ENCODE measurements at places on chromosomes 2 and 18.

DNA sequence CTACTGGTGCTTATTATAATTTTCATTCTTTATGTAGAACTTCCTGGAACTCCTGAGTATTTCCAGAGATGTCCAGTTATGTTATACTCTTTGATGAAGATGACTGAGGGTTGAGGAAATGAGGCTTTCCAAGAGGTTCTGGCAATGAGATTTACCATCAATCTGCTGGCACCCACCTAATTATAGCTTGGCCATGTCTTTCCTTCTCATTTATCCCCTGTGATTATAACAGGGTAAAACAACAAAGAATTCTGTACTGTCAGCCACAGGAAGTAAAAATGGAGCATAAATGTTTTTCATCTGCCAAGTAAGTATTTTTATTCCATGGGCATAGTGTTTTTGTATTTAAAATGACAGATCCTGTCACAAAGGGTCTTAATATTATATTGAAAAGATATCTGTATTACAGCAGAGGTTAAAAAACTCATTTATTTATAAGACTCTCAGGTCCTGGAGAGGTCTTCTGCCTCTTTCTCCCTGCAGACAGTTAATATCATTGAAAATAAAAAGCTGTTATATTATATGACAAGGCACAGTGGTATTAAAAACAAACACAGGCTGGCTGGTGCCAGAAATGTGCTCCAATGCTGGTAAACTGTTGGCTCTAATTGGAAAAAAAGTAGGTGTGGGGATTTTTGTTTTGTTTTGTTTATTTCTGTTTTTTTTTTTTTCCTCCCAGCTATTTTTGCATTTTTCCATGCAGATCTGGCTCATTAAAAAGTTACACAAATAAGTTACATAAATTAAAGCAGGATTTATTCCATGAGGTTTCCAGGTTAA lies 1764.1 kb upstream of the CELF4 start:
- DNase-seq: no peak

DNA sequence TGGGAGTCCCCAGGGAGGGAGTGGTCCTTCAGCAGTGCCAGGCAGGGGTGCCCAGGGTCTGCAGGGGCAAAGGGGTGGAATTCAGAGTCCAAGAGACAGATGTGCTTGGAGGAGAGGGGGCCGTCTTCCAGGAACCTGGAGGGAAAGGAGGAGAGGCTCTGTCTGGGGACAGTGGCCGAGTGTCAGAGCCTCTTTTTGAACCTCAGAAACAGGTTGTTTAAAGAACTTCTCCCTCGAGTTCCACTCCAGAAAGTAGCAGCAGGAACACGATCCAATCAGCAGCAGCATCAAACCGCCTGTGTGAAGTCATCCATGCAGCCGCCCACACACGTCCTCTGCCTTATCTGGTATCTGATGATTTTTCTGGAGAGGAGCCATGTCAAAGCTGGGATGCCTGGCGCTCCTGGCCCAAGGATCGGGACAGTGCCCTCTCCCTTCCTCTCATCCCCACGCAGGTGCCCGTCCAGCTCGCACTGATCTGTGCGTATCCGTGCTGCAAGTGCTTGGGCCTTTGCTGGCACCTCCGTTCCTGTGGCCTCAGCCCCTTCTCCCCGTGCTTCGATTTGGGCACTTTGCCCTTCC lies 205.1 kb downstream of the NDUFA10 start:
- no peak for DNase-seq

- DNase-seq: no peak
Measured at GRCh38 chr2:88897715-88898114, 206.2 kb downstream of the RPIA start.

DNA sequence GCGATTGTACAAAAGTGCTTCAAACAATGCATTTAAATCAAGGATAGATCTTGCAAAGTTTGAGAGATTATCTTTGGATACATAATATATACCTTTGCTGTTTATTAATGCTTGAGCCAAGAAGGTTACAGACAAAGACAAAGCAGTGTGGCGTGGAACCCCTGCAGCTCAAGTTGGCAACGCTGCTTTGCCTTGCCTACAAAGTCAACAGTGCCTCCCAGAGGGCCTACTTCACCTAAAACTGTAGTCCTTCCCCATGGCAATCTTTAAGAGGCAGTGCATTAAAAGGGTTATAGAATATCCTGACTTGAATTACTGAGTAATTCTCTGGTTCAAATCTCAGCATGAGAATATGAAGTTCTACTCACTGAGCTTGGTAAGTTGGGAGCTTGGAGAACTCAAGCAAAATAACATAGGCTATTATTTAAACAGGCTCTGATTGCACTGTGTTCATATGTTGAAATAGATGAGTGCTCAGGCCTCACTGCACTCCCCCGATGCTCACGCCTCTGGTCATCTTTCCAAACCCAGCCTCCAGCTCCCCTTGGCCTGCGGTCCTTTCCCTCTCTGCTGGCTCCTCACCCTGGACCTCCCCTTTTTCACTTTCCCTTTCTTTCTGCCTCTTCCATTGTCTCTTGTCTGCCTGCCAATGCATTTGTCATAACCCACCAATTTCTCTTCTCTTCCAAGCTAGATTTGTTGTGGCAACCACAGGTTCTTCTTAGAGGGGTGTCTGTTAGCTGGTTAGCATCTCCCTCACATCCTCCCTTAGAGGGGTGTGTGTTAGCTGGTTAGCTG lies 96.5 kb downstream of the MYT1L start:
- peak; percentile 33 for DNase-seq

DNA sequence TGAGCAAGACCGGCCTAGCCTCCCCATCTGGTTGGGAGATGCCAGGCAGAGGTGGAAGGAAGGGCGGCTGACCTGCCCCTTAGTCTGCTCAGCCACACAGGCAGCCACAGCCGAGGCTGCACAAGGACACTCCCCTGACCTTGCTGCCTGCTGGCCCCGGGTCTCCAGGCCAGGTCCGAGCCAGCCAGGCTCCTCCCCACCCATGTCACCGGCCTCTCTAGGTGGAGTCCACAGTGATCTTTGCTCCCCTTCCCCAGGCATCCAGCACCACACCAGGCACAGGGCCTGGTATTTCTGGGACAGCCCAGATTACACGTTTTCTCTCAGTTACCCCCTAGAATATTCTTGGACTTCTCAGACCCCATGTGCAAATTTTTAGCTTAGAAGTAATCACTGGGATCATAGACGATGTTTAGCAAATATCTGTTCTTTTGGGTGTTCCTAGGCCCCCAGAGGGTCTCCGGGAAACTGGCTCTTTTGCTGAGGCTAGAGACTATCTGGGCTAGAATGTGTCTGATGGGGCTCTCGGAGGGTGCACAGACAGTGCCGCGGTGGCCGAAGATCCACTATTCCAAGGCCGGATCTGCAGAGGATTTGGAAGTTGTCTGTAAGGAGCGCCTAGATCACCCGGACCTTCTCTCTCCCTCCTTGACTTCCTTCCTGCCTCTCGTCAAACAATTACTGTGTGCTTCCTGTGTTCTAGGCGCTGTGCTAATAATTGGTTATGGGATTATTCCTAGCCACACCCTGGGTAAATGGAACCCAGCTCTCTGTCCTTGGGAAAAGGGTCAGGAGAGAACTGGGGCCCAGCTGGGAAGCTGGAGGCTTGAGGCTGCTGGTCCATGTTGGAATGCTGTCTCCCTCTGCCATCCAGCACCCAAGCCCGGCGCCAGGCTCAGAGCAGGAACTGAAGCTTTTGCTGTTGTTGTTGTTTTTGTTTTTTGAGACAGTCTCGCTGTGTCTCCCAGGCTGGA lies 46.9 kb downstream of the ODC1 start:
- DNase-seq: no peak

- DNase-seq: no peak
Measured at GRCh38 chr2:188382107-188382506, 90.4 kb downstream of the GULP1 start.

- peak; percentile 22 for DNase-seq
Measured at GRCh38 chr2:216659276-216659675, 26.1 kb downstream of the IGFBP2 start.

DNA sequence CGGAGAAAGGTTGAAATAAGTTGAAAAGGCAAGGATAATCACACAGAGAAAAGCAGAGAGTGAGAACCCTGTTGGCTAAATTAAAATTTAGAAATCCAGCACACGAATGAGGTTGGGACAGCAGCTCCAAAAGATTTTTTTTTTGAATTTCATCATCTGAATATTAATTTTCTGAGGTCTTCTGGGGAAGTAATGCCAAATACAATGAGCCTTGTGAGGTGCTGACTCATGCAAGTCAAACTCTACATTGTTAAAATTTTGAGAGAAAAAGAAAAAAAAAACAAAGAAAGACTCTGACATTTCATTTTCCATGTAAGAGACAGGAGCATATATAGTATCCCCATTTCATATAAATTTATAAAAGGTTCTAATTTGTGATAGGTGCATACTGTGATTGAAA lies 614.2 kb upstream of the CDH2 start:
- no peak for DNase-seq

- no peak for DNase-seq
Measured at GRCh38 chr2:177207101-177207500, 5.5 kb upstream of the HNRNPA3 start.

DNA sequence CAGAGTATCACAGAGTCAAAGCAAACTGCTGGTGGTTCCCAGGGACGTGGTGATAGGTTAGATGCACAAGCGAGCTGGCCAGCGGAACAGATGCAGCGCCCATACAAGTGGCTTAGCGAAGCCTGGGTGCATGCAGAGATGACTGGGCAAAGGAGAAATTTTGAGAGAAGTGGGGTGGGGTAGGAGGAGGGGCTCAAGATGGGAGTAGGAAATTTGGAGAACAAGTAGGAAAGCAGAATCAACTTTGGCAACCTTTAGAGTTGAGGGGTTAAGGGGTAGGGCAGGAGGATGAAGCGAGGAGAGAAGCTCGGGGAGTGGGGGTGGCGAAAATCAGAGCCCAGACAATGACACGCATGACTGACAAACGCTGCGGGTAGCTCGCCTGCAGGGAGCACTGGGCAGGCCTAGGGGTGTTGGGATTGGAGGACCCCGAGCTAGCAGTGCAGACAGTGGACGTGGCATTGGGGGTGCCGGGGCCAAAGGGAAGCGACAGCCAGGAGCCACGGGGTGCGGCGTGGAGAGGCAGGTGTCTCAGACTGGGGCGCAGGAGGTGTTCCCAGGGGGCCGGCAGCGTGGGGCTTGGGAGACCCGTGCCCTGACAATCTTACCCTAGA lies 431 bp downstream of the FAM98A start:
- DNase-seq: peak; percentile 31

- DNase-seq: peak; percentile 56
Measured at GRCh38 chr2:236781933-236782816, 212.6 kb downstream of the ACKR3 start.

DNA sequence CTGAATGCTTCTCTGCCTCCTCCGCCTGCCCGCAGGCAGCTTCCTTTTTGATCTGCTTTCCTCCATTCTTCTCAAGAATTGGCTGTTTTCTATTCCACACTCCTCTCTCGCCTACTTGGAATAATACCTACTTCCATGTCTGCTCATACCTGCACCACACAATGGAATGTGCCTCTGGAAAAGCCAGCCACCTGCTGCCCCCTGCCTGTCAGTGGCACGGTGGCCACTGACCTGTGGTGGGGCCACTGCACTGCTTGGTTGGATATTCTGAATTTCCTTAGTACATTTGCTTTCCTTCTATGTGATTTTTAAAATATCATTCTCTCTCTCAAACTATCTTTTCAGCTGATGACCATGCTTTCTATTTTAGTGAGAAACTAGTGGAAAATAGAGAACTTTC lies 406.9 kb downstream of the DCDC2C start:
- no peak for DNase-seq

GRCh38 chr18:46067438-46068007 lies 4.5 kb downstream of the PSTPIP2 start:
- peak; percentile 69 for DNase-seq

GRCh38 chr2:108554528-108554927 lies 20.3 kb downstream of the LIMS1 start:
- no peak for DNase-seq

- DNase-seq: no peak
Measured at GRCh38 chr18:61719671-61720070, 173.1 kb downstream of the RNF152 start.

All from NCI-H2171 treated with DMSO at 0.1 percent for 48 hours (cell line).